ENCODE measurements at places on chromosomes 16 and 17.

- no peak for DNase-seq
These were observed 6.4 kb downstream of the FLII start for GRCh38 chr17:18252160-18252559.

DNA sequence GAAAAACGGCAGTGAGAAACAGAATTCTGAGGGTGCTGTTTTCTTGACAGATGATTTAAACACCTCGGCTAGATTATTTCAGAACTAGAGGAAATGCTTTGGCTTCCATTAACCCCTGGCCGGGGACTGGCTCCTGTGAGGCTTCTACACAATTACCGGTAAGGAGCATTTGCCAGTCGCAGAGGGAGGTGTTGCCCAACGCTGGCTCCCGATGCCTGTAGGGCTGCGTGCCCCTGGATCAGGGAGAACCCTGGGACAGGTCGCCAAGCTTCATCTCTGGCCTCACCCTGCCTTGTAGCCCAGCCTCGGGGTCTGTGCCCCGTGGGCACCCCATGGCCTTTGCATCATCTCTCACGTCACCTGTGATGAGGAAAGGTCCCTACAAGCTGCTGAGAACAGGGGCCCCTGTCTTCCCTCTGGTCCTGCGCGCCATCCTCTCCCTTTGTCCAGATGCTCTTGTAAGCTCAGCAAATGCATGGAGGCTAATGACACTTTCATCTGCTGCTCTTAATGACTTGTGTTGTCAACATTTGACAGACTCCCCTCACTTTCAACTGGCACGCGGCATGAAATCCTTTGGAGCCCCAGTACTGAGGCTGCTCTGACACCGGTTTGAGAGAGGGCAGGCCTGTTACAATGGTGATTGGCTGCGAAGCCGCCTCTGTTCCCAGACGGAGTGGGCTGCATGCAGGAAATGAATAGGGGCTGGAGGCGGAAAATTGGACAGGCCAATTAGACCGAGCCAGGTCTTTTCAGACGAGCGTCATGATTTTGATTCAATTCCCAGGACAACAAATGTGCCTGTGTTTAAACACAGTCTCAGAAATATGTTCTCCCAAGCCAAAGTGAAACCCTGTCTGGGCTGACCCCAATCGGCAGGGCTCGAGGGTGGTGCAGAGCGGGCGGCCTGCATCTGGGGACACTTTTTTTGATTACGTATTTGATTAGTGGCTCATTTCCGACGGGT lies 85.5 kb upstream of the DOC2B start:
- peak; percentile 63 for DNase-seq

DNA sequence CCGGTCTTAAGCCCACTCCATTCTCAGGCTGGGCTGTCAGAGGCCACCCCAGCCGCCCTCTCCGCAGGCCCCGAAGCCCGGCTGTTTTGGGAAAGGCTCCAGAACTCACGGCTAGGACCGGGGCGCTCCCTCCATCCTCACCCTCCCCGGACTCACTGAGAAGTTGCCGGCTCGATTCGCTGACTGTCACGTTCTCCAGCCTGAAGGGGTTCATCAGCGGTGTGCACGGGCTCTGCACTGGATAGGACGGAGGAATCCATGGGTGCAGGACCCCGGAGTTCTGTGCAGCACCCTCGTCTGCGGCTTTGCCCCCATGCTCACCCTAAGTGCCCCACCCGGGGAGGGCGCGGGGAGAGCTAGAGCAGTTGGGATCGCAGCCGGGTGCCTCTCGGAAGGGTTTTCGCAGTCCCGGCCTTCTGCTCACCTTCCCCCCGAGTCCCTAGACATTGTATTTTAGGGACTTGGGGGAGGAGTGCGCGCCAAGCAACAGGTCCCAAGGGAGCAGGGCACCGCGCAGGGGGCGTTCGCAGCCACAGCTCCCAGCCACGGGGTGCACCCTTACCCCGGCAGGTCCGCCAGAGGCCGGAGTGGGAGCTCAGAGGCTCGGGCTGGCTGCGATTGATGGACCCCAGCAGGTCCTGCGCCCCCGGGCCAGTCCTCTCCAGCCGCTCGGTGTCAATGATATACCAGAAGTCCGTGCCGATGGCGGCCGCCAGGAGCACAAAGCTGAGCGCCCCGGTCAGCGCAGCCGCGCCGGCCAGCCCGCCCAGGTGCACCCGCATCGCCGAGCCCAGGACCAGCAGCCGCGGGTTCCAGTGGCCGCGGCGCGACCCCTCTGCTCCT lies 1.0 kb downstream of the TMEM114 start:
- no peak for DNase-seq

DNA sequence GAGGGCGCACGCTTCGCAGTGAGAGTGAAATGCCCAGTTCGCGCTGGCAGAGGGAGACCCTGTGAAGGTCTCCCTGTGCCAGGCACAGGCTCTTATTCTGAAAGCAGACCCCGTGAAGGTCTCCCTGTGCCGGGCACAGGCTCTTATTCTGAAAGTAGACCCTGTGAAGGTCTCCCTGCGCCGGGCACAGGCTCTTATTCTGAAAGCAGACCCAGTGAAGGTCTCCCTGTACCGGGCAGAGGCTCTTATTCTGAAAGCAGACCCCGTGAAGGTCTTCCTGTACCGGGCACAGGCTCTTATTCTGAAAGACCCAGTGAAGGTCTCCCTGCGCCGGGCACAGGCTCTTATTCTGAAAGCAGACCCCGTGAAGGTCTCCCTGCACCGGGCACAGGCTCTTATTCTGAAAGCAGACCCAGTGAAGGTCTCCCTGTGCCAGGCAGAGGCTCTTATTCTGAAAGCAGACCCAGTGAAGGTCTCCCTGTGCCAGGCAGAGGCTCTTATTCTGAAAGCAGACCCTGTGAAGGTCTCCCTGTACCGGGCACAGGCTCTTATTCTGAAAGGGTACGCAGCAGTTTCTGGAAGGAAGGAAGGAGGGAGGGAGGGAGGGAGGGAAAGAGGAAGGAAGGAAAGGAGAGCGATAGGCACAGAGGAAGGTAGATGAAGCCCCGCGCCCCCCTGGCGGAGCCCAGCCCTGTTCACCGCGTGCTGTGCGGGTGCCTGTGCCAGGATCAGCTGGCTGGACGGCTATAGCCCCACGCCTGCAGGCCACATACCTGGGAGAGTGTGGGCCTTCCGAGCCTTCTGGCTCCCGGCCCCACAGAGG lies 55.3 kb downstream of the WDR45B start:
- peak; percentile 69 for DNase-seq

GRCh38 chr16:31094088-31094423 lies 541 bp downstream of the VKORC1 start:
- peak; percentile 50 for DNase-seq

DNA sequence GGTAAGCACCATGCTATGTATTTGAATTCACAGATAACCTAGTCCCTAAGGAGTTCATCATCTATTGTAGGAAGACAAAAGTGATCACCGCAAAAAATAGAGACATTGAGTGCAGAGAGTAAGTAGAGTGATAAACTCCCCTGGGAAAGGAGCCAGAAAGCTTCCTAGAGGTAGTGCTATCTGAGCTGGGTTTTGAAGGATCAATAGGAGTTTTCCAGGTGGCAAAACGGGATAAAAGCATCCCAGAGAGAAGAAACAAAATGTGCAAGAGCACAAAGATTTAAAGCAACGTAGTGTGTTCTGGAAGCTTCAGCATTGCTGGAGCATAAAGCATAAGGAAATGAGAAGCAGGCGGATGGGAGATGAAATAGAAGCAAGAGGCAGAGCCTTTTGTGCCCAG lies 120.7 kb upstream of the PLCG2 start:
- DNase-seq, result no peak

GRCh38 chr16:22633799-22634198 lies 123.1 kb downstream of the NPIPB5 start:
- DNase-seq, result no peak

DNA sequence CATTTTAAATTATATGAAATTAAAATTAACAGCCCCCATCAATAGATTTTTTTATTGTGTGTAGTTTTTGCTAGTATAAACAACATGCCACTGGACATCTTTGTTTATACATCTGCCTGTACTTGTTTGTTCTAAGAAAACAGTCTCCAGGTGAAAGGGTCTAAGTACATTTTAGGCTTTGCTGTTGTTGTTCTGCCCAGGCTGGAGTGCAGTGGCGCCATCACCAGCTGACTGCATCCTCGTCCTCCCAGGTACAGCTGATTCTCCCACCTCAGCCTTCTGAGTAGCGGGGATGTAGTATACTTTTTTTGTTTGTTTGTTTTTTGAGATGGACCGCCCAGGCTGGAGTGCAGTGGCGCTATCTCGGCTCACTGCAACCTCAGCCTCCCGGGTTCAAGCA lies 25.5 kb downstream of the C17orf58 start:
- DNase-seq, result no peak

GRCh38 chr17:55663400-55663799 lies 59.3 kb downstream of the TMEM100 start:
- DNase-seq, result no peak

DNA sequence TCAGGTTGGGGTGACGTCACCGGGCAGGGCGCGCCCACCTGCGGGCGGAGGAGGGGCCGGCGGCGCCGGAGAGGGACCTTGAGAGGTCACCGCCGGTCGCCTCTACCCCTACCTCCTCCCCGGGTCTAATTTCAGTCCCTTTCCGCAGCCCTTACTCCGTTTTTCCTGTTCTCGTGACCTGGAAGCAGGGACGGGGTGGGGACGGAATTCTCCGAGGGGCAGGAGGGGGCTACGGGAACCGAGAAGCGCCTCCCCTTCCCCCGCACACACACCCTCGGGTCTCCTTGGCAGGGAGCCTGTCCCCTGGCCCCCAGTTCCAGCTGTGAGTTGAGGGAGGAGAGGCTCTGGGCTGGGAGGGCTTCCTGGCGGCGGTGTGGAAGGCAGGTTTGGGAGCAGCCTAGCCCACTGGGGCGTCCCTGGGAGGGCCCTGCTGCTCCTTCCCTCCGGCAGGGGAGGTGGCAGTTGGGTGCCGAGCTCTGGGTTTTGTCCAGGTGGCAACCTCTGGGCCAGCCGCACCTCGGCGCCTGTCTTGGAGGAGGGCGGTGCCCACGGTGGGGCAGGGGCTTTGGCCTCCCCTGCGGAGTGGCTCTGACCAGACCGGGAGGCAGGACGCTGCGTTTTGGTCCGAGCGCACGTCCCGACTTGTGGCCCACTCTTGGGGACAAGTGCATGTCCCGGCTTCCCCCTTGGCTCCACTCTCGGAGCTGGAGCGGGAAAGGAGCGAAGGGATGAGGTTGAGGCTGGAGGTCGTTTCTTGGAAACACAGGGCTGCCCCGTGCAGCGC lies 773 bp downstream of the SYNGR3 start:
- no peak for DNase-seq

DNA sequence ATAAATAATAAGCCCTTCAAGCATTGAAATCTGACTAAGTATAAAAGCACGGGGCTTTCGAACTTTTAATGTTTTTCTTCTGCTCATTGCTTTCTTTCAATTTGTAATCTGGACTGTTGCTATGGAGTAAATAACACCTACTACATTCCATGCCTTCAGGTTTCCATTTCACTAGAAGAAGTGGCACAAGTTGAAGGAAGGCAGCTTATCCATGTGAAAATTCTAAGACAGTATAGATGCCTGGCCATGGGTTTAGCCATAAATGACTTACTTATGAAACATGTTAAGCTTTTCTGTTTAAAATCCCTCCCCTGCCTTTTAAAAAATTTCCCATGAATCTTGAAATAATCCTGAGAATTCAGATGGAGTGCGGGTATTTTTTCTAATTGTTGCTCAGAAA lies 30.6 kb downstream of the KCNJ16 start:
- DNase-seq, result no peak

DNA sequence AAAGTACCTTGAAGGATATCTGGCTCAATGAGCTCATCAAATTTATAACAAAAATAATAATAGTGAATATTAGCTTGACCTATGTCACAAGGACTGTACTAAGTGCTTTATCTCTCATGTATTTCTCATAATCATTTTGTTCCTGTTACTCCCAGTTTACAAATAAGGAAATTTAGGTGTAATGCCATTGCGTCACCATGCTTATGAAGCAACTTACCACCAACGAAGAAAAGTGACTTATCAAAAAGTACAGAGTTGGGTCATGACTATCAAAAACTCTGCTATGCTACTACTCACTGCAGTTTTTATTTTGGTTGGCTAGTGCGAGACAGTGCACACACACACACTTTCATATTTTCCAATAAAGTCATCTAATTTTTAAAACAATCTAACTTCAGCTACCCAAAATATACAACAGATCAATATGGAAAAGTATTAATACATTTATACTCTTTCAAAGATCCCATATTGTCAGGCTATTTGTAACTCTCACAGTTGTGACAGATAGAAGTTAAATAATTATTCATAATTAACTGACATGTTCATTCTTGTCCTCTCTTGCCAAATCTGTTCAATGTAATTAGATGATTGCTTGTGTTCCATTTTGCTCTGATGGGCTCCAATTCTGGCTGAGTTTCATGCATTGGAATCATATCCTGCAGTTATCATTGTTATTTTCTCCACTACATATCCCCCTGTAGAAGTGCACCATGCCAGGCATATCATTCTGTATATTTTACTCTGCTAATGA lies 119.4 kb downstream of the KCNJ2 start:
- no peak for DNase-seq

Measured in right forelimb (tissue), 1 donor.